Vein endothelial cell (primary cell): ENCODE measurements at places on chromosomes 3 and 15. TPM values are rescaled to one million over a fixed set of nuclear protein-coding genes. Genes with fewer than 3 reads are reported as not detected.

Gene SMAD6
- total RNA-seq: 15.3 and 24.2 TPM in 2 replicates

Gene IL17RE
- 0.33 and 0.57 TPM in 2 replicates for total RNA-seq

Gene LRRC3B
- total RNA-seq: not detected in 2 replicates

Gene DOCK3
- under 0.01 and 0.19 TPM in 2 replicates for total RNA-seq

Gene SSUH2
- 0.10 TPM in 1 of 2 replicates, not detected in the other for total RNA-seq

Gene ADAMTSL3
- total RNA-seq: under 0.01 and 0.38 TPM in 2 replicates

Gene ZBTB20
- 22.8 and 29.4 TPM in 2 replicates for total RNA-seq

Gene ISL2
- total RNA-seq: 0.10 and 0.33 TPM in 2 replicates

Gene FSD2
- total RNA-seq: under 0.01 TPM in 1 of 2 replicates, not detected in the other

Gene MESP2
- total RNA-seq: 0.19 TPM in 1 of 2 replicates, not detected in the other

Gene IVD
- total RNA-seq: 32.3 and 36.9 TPM in 2 replicates

Gene YEATS2
- total RNA-seq: 49.9 and 58.8 TPM in 2 replicates

Gene CCR2
- total RNA-seq: not detected in 2 replicates

Gene OXTR
- 0.29 and 0.65 TPM in 2 replicates for total RNA-seq

Gene CTDSPL
- total RNA-seq: 33.7 and 48.0 TPM in 2 replicates

Gene SERPINI2
- total RNA-seq: not detected in 2 replicates

Gene C2CD4A
- total RNA-seq: 0.98 and 1.2 TPM in 2 replicates

Gene TMEM266
- total RNA-seq: under 0.01 TPM in 1 of 2 replicates, not detected in the other

Gene SLC26A6
- 16.0 and 20.4 TPM in 2 replicates for total RNA-seq

Gene SLC28A2
- not detected in 2 replicates for total RNA-seq

Gene GABRG3
- not detected in 2 replicates for total RNA-seq

Gene PCLAF
- total RNA-seq: 28.7 and 29.4 TPM in 2 replicates

Gene TMC3
- not detected in 2 replicates for total RNA-seq

Gene LSG1
- 56.2 and 66.3 TPM in 2 replicates for total RNA-seq

Gene SYNPR
- not detected in 2 replicates for total RNA-seq

Gene DISP2
- under 0.01 and 0.10 TPM in 2 replicates for total RNA-seq

Gene PRSS50
- total RNA-seq: not detected in 2 replicates

Gene GOLGA8Q
- total RNA-seq: 0.33 and 0.48 TPM in 2 replicates

Gene KCNMB3
- total RNA-seq: 2.3 and 4.2 TPM in 2 replicates

Gene RTP4
- 0.86 and 2.0 TPM in 2 replicates for total RNA-seq

Gene RPP25
- total RNA-seq: 18.3 and 23.2 TPM in 2 replicates

Gene GADL1
- 0.48 and 0.65 TPM in 2 replicates for total RNA-seq

Gene KIF7
- total RNA-seq: 3.9 and 4.2 TPM in 2 replicates

Gene CKMT1A
- total RNA-seq: not detected in 2 replicates

Gene CDCP1
- total RNA-seq: 0.96 and 0.98 TPM in 2 replicates

Gene COPB2
- 149 and 163 TPM in 2 replicates for total RNA-seq

Gene XIRP1
- total RNA-seq: not detected in 2 replicates

Gene SERINC4
- under 0.01 TPM in 1 of 2 replicates, not detected in the other for total RNA-seq

Gene SV2B
- total RNA-seq: 2.3 and 2.9 TPM in 2 replicates

Gene MED12L
- total RNA-seq: 0.65 and 0.67 TPM in 2 replicates

Gene WDR72
- total RNA-seq: under 0.01 TPM in 1 of 2 replicates, not detected in the other

Gene TMEM158
- total RNA-seq: 0.33 and 1.9 TPM in 2 replicates

Gene SIN3A
- total RNA-seq: 34.0 and 35.7 TPM in 2 replicates

Gene IL17RD
- total RNA-seq: 0.96 and 0.98 TPM in 2 replicates

Gene SLC30A4
- 5.9 and 6.4 TPM in 2 replicates for total RNA-seq

Gene AGBL1
- under 0.01 TPM in 1 of 2 replicates, not detected in the other for total RNA-seq

Gene PRR20G
- not detected in 2 replicates for total RNA-seq

Gene AP3B2
- total RNA-seq: 0.96 TPM in 1 of 2 replicates, not detected in the other

Gene SLC35A5
- 43.1 and 60.6 TPM in 2 replicates for total RNA-seq

Gene RBMS3
- total RNA-seq: 49.6 and 69.6 TPM in 2 replicates

Gene FETUB
- total RNA-seq: not detected in 2 replicates

Gene PML
- total RNA-seq: 76.1 and 85.6 TPM in 2 replicates

Gene CADPS
- total RNA-seq: not detected in 2 replicates

Gene GOLGA6A
- total RNA-seq: not detected in 2 replicates

Gene SRGAP3
- 0.29 and 0.98 TPM in 2 replicates for total RNA-seq
